Fibroblast of skin of right quadriceps (primary cell): ENCODE measurements at places on chromosomes 2 and 18.

GRCh38 chr2:175206866-175207265 lies 25.4 kb upstream of the ATP5MC3 start:
- no peak for DNase-seq

GRCh38 chr18:62325806-62326645 lies 916 bp downstream of the TNFRSF11A start:
- no peak for DNase-seq

- no peak for DNase-seq
Observed at GRCh38 chr2:17296686-17297085, 221.6 kb downstream of the RAD51AP2 start.

DNA sequence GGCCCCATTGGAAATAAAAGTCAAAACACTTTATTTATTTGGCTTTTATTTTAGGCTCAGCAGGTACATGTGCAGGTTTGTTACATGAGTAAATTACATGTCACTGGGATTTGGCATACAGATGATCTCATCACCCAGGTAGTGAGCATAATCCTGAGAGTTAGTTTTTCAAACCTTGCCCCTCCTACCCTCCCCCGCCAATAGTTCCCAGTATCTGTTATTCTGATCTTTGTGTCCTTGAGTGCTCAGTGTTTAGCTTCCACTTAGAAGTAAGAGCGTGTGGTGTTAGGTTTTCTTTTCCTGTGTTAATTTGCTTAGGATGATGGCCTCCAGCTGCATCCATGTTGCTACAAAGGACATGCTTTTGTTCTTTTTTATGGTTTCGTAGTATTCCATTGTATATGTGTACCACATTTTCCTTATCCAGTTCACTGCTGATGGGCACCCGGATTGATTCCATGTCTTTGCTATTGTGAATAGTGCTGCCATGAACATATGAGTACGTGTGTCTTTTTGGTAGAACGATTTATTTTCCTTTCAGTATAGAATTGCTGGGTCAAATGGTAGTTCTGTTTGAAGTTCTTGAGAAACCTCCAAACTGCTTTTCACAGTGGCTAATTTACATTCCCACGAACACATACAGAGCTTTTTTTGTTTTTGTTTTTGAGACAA lies 47.9 kb downstream of the ARMC9 start:
- no peak for DNase-seq

DNA sequence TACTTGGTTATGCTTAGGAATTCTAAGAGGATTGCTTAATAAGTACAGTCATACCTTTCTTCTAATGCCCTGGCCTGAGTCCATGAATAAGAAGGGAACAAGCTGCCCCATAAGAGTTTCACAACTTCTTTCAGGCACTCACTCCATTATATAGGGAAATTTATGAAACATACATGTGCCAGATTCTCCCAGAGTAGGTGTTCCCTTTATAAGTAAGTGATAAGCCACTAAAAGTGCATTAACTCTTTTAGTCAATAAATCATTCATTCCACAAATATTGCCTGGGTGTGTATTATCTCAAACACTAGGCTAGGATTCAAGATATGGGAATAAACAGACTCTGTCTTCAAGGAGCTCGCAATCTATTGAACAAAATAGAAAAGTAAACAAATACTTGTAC lies 84.5 kb upstream of the RBBP8 start:
- peak; percentile 70 for DNase-seq

GRCh38 chr18:23945416-23946079 lies 69.0 kb upstream of the TTC39C start:
- no peak for DNase-seq

DNA sequence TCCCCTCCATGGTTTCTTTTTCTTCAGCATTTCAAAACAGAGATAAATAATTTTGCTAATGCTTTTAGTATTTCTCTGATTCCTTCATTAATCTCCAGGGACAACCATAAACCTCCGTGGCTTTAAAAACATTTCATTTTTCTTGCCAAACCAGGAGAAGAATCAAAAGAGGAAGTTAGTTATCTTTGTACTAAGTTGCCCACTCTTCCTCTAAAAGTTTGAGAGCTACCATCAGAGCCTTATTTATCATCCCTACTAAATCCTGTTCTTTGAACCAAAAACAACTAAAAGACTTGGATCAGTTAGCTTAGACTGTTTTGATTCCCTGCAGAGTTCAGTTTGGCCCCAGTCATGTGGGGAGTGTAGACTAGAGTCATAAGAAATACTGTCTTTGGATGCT lies 208.4 kb downstream of the SETBP1 start:
- no peak for DNase-seq

DNA sequence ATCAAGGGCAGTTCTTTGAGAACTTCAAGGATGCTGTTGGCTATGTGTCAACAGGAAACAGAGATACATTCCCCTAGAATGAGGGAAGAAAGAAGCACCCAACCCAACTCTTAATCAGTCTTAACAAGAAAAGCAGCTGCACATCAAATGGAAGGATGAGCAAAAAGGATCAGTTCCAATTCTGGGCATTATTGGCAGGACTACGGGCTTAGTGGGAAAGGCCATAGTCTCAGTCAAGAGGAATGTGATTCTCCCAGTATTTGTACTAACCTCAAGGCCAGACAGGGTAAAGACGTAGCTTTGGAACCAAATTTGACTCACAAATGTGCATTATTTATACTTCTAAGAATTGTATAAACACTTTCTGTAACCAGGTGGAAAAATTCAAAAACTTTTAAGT lies 18.2 kb downstream of the BMP10 start:
- no peak for DNase-seq

GRCh38 chr2:73700131-73700611 lies 37.0 kb downstream of the TPRKB start:
- DNase-seq: no peak

DNA sequence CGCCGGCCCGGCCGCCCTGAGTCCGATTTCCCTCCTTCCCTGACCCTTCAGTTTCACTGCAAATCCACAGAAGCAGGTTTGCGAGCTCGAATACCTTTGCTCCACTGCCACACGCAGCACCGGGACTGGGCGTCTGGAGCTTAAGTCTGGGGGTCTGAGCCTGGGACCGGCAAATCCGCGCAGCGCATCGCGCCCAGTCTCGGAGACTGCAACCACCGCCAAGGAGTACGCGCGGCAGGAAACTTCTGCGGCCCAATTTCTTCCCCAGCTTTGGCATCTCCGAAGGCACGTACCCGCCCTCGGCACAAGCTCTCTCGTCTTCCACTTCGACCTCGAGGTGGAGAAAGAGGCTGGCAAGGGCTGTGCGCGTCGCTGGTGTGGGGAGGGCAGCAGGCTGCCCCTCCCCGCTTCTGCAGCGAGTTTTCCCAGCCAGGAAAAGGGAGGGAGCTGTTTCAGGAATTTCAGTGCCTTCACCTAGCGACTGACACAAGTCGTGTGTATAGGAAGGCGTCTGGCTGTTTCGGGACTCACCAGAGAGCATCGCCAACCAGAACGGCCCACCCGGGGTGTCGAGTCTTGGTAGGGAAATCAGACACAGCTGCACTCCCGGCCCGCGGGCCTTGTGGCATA lies 4.6 kb downstream of the SIX2 start:
- no peak for DNase-seq

DNA sequence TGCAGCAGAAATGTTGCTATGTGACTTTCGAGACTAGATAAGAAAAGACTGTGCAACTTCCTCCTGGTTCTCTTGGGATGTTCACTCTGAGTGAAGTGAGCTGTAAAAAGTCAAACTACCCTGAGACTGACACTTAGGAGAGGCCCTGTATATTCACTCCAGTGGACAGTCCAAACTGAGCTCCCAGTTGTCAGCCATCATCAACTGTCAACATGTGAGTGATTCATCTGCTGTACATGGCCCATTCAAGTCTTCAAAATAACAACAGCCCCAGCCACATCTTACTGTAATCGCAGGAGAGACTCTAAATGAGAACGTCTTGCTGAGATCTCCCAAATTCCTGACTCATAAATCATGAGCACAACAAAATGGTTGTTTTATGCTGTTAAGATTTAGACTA lies 8.5 kb upstream of the UNC80 start:
- DNase-seq: no peak

GRCh38 chr18:80035997-80036396 lies 1.8 kb downstream of the RBFA start:
- no peak for DNase-seq

DNA sequence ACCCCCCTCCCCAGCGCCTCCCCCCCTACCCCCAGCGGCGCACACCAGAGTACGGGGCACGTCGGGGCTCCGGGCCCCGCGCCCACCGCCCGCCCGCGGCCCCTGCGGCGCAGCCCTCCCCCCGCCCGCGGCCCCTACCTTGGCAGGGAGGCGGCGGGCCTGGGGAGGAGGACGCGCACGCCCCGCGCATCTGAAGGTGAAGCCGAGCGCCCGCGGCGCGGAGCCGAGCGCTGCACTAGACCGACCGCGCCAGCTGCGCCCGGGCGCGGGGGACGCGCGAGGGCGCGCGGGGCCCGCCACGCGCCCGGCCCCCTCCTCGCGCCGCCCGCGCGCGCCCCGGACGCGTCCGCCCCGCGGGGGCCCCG lies at the start of gene ZNF516:
Gene ZNF516, minus strand, starts transcription at position 237 of the 365 bp plus-strand sequence. CDS start 52,188 bp downstream, outside the sequence.
- peak; percentile 35 for DNase-seq

- no peak for DNase-seq
Observed at GRCh38 chr2:118105497-118105896, 17.2 kb downstream of the INSIG2 start.

- no peak for DNase-seq
Observed at GRCh38 chr2:12737297-12737696, 20.6 kb downstream of the TRIB2 start.

DNA sequence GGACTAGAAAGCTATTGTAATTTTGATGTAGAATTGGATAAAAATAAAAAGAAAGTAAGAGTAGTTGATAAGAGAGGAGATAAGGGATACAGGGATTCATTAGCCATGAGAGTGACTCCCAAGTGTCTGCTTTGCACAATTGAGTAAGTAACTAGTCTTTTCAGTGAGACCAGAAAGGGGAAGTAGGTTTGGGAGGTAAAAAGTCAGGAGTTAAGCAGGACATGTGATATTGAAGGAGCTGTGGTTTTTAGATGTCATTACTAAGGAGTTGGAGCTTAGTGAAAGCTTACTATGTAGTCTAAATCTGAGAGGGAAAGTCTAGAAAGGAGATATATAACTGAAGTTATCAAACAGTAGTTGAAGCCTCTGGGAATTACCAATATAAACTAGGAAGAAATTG lies 93.4 kb downstream of the SLC5A7 start:
- no peak for DNase-seq

- DNase-seq: no peak
Observed at GRCh38 chr18:74547860-74548259, 13.6 kb downstream of the CNDP1 start.

- DNase-seq: no peak
Observed at GRCh38 chr2:121429927-121430520, 100.7 kb upstream of the RNU4ATAC start.

DNA sequence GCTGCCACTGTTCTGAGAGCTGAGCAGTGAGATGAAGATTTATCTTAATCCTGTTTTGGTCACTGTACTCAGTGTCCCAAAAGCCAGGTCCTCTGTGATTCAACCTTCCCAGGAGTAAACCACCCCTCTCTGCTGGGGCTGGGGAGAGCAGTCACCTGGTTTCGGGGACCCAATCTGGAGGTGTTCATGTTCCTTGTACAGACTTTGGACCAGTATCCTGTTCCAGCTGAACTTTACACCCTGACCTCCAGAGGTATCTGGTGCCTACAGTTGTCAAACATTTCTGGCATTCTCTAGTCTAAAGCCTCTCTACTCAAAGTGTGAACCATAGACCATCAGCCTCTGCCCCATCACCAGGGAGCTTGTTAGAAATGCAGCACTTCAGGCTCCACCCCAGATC lies 22.1 kb downstream of the CERS6 start:
- DNase-seq: no peak

- no peak for DNase-seq
Observed at GRCh38 chr2:95300450-95300849, 3.3 kb downstream of the KCNIP3 start.

- DNase-seq: no peak
Observed at GRCh38 chr2:3126171-3126910, 251.3 kb downstream of the EIPR1 start.

DNA sequence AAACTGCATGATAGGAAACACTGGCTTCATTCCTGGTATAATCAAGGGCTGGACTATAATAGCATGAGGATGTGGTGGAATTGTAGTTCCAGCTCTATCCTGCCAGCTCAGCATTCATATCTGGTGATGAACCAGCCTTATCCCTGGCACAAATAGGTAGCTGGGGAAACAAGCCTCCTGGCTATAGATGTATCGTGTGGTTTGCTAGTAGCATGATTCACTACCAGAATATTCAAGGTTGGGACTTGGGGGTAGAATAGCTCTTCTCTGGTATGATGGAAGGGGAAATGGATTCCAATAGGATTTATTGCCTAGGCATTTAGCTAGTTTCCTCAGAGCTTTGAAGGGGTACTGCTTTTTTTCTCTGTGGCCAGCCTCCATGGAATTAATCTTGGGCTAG lies 532.8 kb downstream of the FBXO15 start:
- DNase-seq: peak; percentile 95
